ENCODE measurements at places on chromosomes 4 and X.

DNA sequence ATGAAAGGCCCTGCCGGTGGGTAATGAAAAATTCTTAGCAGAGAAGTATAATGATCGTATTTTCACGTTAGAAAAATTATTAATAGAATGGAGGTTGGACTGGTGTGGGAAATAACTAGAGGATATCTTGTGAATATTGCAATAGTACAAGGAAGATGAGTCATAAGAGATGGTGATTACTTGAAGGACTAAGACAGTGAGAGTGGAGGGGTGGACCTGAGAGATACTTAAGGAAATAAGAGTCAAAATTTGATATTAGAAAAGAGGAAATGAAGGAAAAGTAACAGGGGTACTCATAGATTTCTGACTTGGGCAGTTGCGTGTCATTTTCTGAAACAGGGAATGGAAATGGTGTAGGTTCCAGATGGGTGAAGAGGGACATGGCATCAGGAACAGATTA lies 1.7 kb upstream of the USP53 start:
- peak; percentile 22 for DNase-seq

GRCh38 chr4:16026160-16026761 lies 57.6 kb downstream of the PROM1 start:
- peak; percentile 71 for DNase-seq

DNA sequence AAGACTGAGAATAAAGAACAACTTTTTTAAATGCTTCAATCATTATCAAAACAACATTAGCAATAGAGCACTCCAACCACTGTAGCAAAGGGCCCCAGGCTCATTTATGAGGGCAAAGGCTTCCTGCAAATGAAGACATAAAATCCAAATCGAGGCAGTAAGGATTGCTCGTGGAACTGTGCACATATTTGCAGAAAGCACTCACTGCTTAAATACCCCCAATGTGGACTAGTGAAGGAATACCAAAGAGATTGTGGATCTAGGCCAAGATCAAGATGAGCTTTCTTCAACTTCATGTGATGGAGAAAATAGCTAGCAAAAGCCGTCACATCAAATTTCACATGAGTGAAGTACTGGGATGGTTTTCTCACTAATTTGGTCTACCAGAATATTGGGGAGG lies 35.2 kb downstream of the GPC3 start:
- DNase-seq: no peak

DNA sequence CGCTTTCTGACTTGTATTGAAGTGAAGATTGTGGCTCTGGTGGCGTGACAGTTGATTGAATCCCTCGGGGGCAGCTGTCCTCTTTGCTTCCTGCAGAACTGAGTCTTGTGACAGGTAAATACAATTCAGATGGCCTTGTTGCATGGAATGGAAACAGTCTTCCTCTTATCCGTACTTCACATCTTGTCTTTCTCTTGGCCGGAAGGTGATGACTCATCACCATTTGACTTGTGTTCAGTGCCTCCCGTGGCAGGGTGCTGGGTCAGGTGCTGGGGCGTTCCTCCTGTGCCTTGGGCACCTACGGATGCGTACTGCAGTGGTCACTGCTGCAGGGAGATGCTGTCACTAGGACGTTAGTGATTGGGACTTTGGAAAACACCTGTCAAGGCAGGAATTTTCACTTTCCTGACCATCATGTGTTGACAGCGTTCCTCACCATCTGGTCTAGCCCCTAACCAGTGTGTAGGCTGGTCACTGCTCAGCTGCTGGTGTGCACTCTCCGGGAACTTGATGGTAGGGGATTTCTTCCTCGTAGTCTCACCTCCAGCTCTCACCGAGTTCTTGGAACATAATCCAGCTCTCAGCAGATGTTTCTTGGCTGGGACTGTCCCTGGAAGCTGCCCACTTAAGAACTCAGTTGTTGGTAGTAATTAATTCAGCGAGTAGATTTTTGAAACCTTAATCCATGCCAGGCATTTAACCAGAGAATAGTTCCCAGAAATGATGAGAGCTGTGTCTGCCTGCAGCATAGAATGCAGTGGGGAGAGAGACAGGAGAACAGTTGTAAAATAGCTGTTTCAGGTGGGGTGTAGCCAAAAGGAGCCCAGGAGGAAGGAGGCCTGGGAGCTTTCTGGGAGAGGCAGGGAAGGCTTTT lies 7.2 kb downstream of the TBC1D14 start:
- DNase-seq: peak; percentile 56

DNA sequence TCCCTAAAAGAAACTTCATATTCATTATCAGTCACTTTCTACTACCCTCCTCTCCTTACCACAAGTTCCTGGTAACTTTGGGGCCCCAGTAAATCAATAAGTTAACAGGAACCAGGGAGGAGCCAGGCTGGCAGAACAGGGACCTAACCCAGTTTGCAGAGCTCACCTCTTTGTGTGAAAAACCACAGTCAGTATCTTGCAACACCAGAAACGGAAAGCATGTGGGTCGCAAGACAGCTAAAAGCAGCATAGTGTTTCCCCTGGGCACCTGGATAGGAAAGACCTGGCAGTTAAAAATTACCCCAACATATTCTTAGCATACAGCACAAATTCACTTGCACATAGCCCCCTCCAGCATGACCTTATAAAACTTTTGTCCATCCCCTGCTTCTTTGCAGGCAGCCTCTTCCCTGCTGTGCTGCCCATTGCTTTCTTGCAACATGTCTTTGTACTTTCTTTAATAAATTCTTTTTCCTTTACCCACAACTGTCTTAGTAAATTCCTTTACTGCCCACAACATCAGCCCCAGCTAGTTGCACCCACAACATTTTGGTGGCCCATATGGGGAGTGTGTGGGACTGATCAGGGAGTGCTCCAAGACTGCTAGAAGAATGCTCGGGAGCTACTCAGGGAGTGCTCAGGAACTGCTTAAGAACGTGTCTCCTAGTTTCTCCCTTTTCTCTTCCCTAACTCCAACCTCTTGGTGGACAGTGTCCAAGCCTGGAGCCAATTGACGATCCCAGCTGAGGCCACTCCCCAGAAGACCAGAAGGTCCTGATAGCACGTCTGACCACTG lies 83.4 kb downstream of the MSN start:
- DNase-seq: no peak

- no peak for DNase-seq
These were observed 64.7 kb upstream of the PLAC8 start for GRCh38 chr4:83179205-83179604.

GRCh38 chrX:133745349-133745748 lies 240.0 kb downstream of the GPC3 start:
- DNase-seq: no peak

DNA sequence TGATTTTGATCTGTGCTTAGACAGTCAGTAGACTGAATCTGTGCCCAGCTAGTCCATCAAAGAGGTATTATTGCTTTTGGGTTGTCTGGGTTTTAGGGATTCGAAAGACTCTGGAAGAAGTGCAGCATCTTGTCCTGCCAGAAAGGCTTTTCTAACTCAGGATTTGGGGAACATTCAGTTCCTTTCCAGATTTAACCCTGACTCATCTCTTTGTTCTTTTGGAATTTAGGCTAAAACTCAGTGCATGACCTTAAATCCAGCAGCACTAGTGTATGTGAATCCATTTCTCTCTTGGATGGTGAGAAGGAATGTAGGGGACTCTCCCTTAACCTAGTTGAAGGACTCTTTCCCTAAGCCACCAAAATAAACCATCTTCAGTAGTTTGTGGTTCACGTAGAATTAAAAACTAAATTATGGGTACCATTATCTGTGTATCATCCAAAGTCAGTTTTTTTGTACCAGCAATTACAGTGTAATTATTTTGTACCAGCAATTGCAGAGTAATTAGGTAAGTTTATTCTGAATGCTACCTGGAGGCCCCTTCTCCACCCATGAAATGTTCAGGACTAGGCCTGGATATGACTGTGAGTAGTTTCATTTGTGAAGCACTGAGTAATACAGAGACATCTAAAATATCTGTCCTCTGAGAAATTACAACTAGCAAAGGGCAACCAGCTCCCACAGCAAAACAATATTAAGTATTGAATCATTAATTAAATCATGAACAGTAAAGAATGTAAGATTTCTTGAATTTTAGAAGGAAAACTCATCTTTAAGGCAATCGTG lies 384.0 kb downstream of the TMA16 start:
- DNase-seq: no peak

DNA sequence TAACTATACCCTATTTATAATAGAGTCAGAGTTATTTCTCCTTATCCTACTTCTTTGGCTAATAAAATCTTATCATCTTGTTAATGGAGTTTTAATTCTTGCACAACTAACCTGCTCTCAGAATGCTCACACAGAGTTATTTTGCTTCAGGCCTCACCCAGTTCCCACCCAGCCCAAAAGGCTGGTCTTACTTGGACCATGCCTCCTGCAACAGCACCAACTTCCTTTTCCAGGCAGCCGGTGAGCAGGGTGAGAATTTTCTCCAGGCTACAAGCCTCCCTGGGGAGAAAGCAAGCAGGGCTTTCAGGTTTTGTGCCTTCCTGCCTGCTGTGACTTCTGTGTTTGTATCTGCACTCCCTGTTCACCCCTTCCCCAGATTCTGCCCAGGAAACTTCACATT lies 29.1 kb upstream of the BANK1 start:
- DNase-seq: no peak

- no peak for DNase-seq
These were observed 7.1 kb upstream of the SMARCA1 start for GRCh38 chrX:129530410-129530809.

DNA sequence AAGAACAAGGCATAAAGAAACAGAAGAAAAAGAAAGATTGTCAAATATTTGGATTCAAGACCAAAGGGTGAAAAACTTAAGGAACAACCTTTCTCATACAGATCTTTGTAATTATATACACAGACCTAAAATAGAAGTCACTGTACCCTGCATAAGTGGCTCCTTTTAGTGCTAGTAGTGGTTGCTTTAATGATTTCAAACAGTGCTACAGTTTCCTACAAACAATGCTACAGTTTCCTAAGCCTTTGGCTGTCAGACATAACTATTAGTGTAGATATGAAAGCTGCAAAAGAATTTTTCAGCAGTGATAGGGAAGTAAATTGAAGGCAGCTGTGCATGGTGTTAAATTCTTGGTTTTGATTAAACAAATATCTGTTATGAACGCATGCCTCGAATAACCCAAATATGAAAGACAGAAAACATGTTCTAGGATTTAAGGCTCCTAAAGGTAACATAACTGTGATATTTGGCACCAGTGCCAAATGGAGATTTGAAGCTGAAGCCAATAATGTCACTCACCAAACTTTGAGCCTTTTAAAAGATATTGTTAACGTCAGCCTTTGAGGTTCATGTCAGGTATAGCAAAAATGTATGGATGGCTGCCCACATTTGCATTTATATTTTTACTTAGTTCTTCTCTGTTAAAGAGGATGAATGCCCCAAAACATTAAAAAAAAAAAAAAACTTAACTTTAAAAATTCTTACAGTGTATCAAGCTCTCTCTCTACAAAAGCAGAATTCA lies 36.6 kb downstream of the SMARCAD1 start:
- no peak for DNase-seq

- no peak for DNase-seq
These were observed 48.2 kb upstream of the GC start for GRCh38 chr4:71832049-71832448.

DNA sequence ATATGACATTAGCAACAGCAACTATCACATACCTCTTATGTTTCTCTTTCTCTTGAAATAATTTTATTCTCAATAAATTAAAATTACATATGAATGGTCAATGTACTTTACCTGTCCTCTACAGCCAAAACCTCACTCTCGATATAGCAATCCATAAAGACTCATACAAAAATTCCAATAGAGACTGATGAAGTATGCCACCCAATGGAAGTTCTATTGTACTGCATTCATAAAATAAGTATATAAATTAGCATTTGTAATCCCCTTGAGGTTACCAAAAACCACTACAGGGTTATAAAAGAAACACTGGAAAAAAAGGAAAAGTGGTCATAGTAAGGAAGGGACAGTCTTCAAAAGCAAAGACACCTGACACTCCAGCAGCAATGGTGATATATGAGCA lies 32.8 kb downstream of the CLDN2 start:
- no peak for DNase-seq

DNA sequence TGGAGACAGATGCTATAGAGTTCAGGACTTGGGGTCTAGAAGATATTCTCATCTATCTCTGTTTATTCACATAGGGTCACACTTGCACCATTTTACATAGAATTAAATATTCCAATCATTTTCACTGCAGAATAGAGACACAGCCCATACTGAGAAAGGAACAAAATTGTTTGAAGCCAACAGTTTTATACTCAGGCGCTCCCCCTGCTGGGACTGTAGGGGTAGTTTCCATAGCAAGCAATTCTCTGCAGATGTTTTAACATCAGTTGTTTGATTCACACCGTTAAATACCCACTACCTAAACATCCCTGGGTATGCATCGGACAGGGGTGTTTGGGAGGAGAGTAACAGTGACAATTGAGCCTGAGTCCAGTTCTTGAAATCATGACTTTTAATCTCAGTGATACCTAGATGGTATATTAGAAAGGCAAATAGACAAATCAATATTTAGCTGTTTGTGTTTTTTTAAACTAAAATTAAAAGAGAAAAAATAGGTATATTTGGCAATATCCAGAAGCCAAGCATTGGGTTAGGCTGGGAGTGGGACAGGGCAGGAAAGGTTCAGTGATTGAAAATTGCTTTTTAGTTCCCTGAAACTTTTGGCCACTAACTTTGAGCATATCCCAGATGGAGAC lies 33.8 kb downstream of the LONRF3 start:
- peak; percentile 17 for DNase-seq

GRCh38 chrX:30971774-30972603 lies 82.9 kb upstream of the TAB3 start:
- peak; percentile 42 for DNase-seq

DNA sequence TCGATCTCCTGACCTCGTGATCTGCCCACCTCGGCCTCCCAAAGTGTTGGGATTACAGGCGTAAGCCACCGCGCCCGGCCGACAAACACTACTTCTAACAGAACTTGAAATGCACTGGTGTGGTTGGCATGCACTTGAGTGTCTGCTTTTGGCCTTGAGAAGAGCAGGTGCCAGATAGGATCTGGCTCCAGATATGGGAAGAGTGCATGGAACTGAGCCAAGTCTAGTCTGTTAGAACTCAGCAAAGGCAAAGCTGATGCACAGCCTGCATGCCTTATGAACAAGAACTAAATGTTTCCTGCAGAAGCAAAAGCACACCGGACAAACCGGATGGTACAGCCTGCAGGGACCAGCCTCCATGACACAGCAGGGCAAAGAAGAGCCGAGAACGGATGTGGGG lies 35.1 kb upstream of the TBL1X start:
- DNase-seq: no peak

DNA sequence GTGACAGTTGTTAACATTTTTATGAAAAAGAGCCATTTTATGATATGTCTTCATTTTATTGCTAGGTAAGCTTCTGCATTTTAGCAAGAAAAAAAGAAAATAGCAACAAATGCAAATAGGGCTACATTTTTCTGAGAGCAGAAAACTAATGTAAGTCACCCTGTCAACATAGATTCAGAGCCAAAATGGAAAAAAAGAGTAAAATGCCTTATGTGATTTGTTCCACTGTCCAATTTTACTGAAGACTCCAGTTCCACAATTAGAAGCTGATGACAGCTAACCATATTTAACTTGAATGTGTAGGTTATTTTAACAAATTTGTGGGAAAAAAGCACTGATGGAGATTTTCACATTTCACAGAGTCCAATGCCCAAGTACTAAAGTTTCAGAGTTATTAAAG lies 772.3 kb downstream of the FAT4 start:
- no peak for DNase-seq

- peak; percentile 56 for DNase-seq
These were observed 275.1 kb upstream of the RASGEF1B start for GRCh38 chr4:81746773-81747172.

GRCh38 chr4:125123570-125124109 lies 191.1 kb upstream of the FAT4 start:
- no peak for DNase-seq
